ENCODE measurements at places on chromosomes 5 and 9.

DNA sequence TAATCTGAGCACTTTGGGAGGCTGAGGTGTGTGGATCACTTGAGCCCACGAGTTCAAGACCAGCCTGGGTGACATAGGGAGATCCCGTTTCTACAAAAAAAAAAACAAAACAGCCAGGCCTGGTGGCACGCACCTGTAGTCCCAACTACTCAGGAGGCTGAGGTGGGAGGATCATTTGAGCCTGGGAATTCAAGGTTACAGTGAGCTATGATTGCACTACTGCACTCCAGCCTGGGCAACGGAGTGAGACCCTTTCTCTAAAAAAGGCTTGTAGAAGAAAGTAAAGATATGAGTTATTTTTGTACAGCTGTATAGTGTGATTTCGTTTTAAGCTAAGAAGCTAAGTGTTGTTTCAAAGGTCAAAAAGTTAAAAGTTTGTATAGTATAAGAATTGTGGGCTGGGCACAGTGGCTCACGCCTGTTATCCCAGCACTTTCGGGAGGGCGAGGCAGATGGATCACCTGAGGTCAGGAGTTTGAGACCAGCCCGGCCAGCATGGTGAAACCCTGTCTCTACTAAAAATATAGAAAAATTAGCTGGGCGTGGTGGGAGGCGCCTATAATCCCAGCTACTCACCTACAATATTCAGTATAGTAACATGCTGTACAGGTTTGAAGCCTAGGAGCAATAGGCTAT is 18.8 kb downstream of the UBE2R2 start:
- DNase-seq: no peak
- peak overlapping the region; percentile 45 for H3K27ac ChIP-seq
- H3K36me3 ChIP-seq: no peaks in the 10 kb centered on the region
- peaks cover 78% of the 10 kb centered on the region for H3K4me1 ChIP-seq
- H3K4me3 ChIP-seq: no peak overlapping the region
- no peaks in the 10 kb centered on the region for H3K27me3 ChIP-seq

DNA sequence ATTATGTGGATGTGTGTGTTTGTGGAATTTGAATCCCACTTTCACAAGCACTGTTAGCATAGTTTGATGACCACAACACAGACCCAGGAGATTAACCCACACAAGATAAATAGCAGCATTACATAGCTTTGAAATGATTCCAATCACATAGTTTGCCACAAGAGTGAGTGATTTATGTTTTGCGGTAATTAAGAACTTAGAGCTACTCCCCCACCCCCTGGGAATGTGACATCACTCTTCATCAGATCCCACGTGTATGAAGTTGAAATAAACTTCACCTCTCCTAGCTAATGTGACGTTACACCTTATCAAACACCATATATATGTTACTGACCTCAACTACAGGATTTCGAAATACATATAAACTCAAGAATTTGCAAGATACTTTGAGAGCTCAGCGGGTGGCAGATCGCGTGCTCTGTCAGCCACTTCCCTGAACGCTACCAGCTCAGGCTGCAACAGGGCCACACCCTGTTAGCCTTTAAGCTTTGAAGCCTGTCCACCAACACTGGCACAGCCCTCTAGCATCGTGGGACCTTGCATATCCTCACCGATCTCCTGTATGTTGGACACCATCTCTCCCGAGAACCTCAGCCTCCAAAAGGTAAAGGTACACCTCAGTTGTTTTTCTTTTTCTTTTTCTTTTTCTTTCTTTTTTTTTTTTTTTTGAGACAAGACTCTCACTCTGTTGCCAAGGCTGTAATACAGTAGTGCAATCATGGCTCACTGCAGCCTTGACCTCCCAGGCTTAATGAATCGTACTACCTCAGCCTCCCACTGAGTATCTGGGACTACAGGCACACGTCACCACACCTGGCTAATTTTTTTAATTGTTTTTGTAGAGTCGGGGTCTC is 1.7 kb upstream of the AGTPBP1 start:
- H3K4me1 ChIP-seq: peaks cover 24% of the 10 kb centered on the region
- no peak overlapping the region for H3K27ac ChIP-seq
- DNase-seq: no peak
- H3K4me3 ChIP-seq: no peak overlapping the region
- no peaks in the 10 kb centered on the region for H3K36me3 ChIP-seq
- peaks cover 4% of the 10 kb centered on the region for H3K27me3 ChIP-seq

- H3K36me3 ChIP-seq: no peaks in the 10 kb centered on the region
- H3K4me3 ChIP-seq: no peak overlapping the region
- no peak for DNase-seq
- H3K27ac ChIP-seq: no peak overlapping the region
- no peaks in the 10 kb centered on the region for H3K27me3 ChIP-seq
These were observed 13.7 kb upstream of the PRELID2 start for GRCh38 chr5:145848854-145849253.

DNA sequence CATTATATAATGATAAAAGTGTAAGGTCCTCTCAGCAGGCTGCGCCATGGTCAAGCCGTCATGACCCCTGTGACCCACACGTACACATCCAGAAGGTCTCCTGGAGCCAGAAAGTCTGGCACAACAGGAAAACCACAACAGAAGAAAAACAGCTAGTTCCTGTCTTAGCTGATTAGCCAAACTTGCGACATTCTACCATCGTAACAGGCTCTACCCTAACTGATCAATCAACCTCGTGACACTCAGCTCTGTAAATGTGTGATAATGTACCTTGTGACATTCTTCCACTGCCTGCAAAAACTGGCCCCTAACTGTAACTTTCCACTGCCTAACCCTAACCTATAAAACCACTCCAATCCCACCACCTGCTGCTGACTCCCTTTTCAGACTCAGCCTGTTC is 316.4 kb upstream of the TUSC1 start:
- no peak overlapping the region for H3K27ac ChIP-seq
- no peaks in the 10 kb centered on the region for H3K4me1 ChIP-seq
- no peaks in the 10 kb centered on the region for H3K36me3 ChIP-seq
- H3K27me3 ChIP-seq: no peaks in the 10 kb centered on the region
- no peak for DNase-seq

- no peaks in the 10 kb centered on the region for H3K27me3 ChIP-seq
- no peaks in the 10 kb centered on the region for H3K4me1 ChIP-seq
- H3K27ac ChIP-seq: no peak overlapping the region
- H3K4me3 ChIP-seq: no peak overlapping the region
These were observed 1286.1 kb downstream of the PTPRD start for GRCh38 chr9:9326749-9327148.

DNA sequence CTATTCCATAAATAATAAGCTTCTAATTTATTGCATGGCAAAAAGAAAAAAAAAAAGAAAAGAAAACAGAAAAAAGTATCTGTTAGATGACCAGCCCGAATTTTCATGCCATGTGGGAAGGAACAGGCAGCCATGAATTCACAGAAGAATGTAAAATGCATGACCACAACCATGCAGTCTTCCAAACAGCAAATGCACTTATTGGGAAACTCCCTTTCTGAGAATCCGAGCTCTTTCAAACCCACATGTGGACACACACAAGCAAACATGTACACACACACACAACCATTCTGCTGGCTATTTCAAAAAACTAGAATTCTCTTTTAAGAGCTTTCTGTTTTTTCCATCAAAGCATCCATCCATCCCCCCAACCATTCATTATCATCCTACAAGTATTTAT is 236.1 kb downstream of the DNAH5 start:
- no peaks in the 10 kb centered on the region for H3K27me3 ChIP-seq
- H3K4me3 ChIP-seq: no peak overlapping the region
- H3K4me1 ChIP-seq: no peaks in the 10 kb centered on the region

- H3K27me3 ChIP-seq: no peaks in the 10 kb centered on the region
- H3K27ac ChIP-seq: no peak overlapping the region
- peaks cover 4% of the 10 kb centered on the region for H3K4me1 ChIP-seq
- no peak for DNase-seq
These were observed 13.1 kb upstream of the NCS1 start for GRCh38 chr9:130159057-130159456.

DNA sequence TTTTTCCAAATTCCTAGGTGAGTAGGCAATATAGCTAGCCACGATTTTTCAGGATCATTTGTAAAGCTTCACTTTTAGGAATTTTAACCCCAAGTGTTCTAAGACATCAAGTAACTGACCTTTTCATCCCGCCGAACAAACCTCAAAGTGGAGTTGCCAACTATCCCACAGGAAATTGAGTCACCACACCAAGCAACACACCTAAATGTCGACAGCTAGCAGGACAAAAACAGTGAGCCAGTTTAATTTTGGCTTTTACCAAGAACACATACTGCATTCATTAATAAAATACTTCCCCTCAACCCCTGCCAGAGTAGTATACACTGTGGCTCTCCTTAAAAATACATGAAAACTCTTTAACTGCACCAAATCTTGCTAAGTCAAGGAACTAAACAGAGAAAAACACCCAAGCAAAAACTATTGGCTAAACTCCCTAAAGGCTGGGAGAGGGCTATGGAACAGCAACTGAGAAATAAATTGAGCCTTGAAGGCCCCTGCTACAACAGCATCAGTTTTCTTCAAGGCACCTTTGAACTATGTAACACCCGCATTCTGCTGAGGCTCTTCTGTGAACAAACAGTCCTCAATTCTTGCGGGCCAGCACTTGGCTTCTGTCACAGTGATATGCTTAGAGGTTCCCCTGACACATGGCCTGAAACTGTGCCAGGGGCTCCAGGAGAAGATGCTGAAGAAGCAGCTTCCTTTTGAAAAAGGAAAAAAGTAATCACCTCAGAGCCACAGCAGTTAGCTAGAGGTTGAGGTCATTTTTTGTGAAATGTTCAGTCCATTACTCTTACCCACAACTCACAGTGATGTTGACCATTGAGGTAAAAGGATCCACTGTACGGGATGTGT is 459.6 kb downstream of the RAB3C start:
- H3K27ac ChIP-seq: peak overlapping the region; percentile 31
- no peak for DNase-seq
- H3K4me3 ChIP-seq: no peak overlapping the region
- H3K4me1 ChIP-seq: peaks cover 39% of the 10 kb centered on the region
- H3K27me3 ChIP-seq: no peaks in the 10 kb centered on the region

DNA sequence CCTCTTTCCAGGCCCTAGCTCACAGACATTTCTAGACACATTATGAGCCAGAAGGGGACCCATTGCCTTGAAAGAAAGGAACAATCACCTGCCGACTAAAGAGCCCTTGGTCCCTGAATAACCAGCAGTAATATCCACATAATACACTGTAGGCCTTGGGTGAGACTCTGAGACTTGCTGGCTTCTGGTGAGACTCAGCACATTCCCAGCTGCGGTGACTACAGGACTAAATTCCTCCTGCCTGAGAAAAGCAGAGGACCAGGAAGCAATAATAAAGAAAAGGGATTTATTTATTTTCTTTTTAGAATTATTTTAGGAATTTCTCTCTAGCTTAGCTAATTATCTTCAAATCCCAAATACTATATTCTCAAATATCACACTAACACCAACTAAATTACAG is 87.8 kb upstream of the RGS7BP start:
- H3K27ac ChIP-seq: no peak overlapping the region
- DNase-seq: no peak
- no peak overlapping the region for H3K4me3 ChIP-seq

GRCh38 chr5:133950821-133951612 is 17.4 kb downstream of the C5orf15 start:
- H3K4me3 ChIP-seq: no peak overlapping the region
- no peak for DNase-seq
- H3K4me1 ChIP-seq: peaks cover 29% of the 10 kb centered on the region
- H3K36me3 ChIP-seq: peaks cover under 1% of the 10 kb centered on the region
- H3K27ac ChIP-seq: no peak overlapping the region

DNA sequence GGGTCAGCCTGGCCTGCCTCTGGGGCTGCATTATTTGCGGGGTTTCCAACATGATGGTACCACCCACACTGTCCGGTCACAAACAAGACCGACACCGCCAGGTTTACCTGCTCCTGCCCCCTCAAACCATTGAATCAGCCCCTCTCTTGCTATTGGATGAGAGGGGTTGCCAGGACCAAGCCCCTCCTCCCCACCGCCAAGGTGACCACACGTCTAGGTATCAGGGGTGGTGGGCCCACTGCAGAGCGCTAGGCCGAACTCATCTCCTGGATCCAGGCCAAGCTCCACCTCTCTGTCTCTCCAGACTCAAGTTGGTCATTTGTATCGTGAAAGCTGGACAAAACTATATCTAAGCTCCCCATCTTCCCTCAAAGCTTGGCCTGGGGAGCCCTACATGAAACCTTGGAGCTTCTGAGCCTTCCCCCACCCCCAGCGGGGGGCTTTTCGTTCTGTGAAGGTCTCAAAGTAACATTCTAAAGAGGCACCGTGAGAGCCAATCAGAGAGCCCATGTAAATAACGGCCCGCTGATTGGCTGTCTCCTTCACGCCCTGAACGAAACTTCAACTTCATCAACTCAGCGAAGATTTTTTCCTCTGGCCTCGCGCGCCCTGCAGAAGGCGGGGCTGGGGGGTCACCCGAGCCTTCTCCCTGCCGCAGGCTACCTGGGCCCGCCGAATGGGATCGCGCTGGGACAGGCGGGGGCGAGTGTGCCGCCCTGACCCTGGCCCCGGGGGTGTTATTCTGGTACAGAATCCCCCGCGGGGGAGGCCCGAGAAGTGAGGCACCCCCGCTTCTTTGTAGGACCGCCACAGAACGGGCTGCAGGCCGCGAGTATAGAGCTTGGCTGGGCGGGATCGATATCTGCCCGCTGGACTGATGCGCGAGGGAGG is 49.6 kb upstream of the PSD2 start:
- peak overlapping the region; percentile 66 for H3K27ac ChIP-seq
- no peaks in the 10 kb centered on the region for H3K36me3 ChIP-seq
- peaks cover 22% of the 10 kb centered on the region for H3K27me3 ChIP-seq
- peak; percentile 95 for DNase-seq

DNA sequence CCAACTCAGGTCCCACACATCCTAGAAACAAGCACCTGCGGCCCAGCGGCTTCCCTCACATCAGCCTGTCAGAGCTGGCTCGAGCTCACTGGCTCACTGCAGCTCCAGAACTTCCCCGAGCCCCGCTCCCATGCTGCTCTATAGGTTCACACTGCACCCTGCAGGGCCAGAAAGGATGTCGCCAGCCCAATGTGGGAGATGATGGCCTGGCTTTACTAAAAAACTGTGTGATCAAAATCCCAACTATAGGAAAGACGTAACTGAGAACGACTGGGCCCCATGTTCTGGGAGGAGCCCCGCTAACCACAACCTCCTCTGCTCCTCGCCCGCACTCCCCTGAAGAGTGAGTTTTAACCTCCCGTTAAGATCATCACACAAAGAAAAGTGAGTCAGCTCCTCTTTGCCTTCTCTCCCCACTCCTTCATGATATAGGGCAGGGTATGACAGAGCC is 4.6 kb downstream of the SURF4 start:
- no peak overlapping the region for H3K27ac ChIP-seq
- no peak overlapping the region for H3K4me3 ChIP-seq
- DNase-seq: no peak
- H3K27me3 ChIP-seq: no peaks in the 10 kb centered on the region
- peaks cover 41% of the 10 kb centered on the region for H3K36me3 ChIP-seq

- H3K36me3 ChIP-seq: peaks cover 3% of the 10 kb centered on the region
- no peak for DNase-seq
- H3K4me1 ChIP-seq: peaks cover 5% of the 10 kb centered on the region
- no peak overlapping the region for H3K4me3 ChIP-seq
- H3K27me3 ChIP-seq: no peaks in the 10 kb centered on the region
These were observed 166.2 kb downstream of the NFIB start for GRCh38 chr9:14147738-14148137.

- H3K36me3 ChIP-seq: no peaks in the 10 kb centered on the region
- no peak overlapping the region for H3K4me3 ChIP-seq
These were observed 942.4 kb downstream of the CDH12 start for GRCh38 chr5:21910731-21911130.

- H3K4me3 ChIP-seq: no peak overlapping the region
- no peaks in the 10 kb centered on the region for H3K36me3 ChIP-seq
- H3K27me3 ChIP-seq: no peaks in the 10 kb centered on the region
- no peaks in the 10 kb centered on the region for H3K4me1 ChIP-seq
- no peak for DNase-seq
- H3K27ac ChIP-seq: no peak overlapping the region
These were observed 145.3 kb downstream of the HINT1 start for GRCh38 chr5:131019601-131020315.

Data from esophagus muscularis mucosa (tissue), 4 donors.